ENCODE measurements at places on chromosomes 12 and 14.

GRCh38 chr12:127238107-127238506 lies 1028.9 kb upstream of the TMEM132C start:
- no peak for DNase-seq

DNA sequence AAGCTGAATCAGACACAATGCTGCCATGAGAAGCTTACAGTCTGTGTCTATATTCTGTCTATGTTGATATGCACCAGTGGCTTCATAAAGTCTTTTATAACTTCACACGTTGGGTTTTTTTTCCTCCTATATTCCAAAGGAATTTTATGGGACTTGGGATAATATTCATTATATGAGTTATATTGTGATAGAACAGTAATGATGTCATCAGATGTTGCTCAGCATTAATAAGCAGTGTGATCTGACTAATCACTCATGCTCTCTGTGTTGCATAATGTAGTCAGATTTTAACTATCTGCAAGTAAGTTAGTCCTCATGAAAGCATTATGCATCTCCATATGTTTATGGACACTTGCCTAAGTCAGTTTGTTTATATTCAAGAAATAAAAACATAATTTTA lies 159.6 kb downstream of the PLCZ1 start:
- DNase-seq: no peak

DNA sequence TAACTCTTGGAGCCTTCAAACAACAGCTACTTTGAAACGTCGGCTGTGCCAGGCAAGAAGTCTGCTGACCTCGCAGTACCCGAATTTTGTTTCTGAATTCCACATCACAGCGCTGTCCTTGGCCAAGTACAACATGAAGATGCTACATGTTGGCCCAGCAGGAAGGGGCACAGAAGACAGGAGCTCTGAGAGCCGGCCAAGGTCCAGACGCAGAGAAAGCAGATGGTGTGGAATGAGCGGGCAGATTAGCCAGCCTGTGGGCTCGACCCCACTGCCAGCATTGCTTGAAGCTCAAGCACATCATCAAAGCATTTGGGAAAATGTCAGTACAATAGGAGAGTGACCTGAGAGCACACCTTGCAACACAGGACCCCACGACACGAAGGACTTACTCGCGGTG lies 64.5 kb downstream of the FZD10 start:
- DNase-seq: no peak

GRCh38 chr12:113071135-113072112 lies 14.9 kb downstream of the DTX1 start:
- DNase-seq: no peak

DNA sequence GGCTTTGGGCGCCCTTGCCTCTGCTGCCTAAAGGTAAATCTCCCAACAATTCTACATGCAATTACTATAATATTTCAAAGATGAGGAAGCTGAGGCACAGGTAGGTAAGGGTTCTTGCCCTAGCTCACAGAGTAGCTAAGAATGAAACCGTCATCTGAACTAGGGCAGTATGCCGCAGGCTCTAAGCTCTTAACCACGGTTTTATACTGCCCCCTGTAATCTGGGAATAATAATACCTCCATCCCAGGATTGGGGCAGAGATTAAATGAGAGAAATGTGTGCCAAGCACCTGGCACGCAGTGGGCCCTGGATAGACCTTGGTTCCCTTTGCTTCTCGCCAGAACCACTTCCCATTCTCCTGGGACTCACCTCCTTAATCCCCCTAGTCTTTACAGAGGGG lies 1.5 kb upstream of the HRK start:
- DNase-seq: no peak

DNA sequence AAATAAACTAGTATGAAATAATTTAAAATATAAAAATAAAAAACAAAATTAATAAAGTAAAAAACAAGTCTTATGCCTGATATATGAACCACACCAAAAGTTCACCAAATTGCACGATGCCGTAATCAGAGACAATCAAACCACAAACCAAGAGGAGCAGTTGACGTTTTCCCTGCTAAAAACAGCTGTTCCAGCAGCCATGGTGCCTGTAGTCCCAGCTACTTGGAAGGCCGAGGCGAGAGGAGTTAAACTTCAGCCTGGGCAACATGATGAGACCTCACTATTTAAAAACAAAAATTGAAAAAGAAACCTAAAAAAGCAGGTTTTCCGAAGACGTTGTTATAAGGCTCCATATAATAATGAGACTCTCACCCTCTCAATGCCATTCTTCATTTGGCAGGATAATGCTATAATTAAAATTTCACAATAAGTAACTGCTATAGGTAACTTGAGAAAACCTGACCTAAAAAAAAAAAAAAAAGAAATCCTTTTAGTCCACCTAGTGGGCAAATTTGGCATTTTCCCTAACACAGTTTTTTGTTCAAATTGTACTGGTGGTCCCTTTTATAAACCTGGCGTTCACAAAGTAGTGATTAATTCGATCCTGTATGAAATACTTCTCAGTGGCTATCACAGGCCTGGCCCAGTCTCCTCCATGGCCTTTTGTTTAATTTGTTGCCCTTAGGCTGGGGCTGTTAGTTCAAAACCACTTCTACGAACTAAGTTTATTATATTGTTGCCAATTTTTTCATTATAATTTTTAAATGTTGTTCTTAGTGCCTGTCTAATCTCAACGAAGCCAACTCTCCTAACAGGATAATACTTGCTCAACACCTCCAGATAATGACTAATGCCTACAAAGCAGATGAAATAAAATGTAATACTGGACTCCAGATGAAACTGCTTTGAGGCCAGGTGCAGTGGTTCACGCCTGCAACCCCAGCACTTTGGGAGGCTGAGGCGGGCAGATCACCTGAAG lies 62.1 kb downstream of the TNFAIP2 start:
- DNase-seq: no peak

DNA sequence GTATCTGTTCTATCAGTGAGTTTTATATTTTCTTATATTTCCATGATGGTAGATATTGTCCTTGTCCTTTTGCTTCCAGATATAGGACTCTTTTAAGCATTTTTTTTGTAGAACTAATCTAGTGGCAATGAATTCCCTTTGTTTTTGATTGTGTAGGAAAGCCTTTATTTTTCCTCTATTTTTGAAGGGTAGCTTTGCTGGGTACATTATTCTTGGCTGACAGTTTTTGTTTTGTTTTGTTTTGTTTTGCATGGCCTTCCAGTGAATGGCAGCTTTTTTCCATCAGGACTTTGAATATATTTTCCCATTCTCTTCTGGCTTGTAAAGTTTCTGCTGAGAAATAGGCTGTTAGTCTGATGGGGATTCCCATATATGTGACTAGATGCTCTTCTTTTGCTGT lies 70.2 kb upstream of the MUCL1 start:
- DNase-seq: no peak

DNA sequence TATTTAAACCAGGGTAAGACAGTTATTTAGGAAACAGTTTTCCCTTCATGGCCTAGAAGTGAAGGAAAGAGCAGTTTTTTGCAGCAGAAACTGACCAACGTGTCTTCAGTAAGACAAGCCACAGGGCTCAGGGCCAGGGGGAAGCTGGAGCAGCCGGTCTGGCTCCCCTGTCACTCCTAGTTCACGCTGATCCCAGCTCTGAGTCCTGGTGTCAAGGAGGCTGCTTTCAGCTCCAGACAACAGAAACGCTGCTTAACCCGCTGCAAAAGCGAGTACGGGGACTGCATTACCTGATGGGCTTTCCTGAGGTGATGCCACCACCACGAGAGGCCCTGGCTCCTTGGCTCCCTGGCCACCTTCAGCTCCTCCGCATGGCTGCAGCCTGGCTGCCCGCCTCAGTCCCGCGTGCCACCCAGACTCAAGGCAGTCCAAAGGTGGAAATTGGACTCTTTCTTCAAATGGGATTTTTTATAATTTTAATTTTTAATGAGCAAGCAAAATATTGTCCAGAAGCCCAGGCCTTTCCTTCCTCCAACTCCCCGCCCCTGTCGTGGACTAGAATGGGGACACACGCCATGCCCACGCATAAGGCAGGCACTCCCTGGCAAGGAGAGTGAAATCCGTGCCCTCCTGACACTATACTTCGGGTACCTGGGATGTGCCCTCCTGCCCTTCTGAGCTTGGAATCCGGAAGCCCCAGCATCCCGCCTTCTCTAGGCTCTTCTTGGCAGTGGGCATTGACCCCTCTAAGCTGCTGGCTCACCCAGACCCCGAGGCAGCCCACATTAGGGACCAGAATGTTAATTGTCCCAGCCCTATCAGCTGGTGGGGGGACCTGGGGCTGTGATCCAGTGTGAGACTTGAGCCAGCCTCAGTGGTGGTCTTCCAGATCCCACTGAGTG lies 85.0 kb downstream of the PAPOLA start:
- no peak for DNase-seq

DNA sequence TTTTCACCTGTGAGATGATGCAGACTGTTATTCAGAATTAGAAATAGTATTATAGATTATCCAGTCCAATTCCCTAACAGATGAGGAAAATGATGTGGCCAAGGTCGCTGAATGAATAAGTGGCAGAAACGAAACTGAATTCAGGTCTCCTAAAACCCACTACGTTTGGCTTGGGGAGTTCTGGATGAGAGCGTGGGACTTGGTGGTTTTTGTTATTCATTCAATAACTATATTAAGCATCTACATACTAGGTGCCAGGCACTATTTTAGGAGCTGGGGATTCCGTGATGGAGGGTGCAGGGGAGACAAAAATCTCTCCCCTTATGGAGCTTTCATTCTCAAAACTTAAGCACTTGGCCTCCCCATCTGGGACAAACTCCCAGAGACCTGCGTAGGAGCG lies 813 bp upstream of the CCDC184 start:
- no peak for DNase-seq

- no peak for DNase-seq
These were observed 75.8 kb downstream of the GPATCH2L start for GRCh38 chr14:76227450-76228050.

DNA sequence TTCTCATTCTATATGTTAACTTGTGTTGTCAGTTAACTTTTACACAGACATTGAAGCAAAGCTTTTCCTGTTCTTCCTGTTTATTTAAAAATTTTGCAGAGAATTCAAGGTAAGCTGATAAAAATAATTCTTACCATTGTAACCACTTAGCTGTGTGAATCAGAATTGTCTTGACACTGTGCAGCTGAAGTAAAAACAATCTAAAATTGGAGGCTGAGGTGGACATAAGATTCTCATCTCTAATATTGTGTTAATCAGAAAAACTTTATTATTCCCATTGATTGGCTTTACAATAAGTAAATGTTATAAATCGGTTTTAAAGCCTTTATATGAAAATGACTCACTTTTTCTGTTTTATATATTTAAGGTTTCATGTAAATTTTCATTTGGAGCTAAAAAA lies 240.3 kb upstream of the PLEKHG7 start:
- no peak for DNase-seq

DNA sequence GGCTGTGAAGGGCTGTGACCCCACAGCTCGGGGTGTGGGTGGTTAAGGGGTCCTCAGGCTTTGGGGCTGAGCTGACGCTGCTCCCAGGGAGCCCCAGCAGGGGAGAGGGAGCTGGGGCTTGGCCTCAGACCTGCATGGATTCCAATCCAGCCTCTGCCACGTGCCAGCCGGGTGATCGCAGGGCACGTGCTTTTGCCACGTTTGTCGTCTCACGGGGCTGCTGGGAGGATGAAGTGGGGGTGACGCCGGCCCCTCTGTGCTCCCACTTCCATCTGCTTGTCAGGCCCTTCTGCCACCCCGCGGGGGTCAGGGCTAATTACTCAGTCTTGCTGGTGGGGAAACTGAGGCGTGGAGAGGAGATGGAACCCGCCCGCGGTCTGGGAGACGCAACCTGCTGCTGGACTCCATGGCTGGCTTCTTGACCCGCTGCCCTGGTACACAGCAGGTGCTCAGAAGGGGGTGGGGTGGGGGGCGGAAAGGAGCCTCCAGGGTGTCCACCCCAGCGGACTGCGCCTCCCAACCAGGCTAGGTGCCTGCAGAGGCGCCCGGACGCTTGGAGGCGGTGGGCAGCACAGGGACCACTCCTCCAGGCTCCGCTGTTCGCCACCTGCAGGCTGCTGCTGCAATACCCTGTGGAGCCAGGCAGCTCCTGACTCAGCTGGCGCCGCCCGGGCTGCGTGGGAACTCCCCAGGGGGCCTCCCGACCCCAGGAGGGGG lies 36.4 kb upstream of the PRIMA1 start:
- no peak for DNase-seq

DNA sequence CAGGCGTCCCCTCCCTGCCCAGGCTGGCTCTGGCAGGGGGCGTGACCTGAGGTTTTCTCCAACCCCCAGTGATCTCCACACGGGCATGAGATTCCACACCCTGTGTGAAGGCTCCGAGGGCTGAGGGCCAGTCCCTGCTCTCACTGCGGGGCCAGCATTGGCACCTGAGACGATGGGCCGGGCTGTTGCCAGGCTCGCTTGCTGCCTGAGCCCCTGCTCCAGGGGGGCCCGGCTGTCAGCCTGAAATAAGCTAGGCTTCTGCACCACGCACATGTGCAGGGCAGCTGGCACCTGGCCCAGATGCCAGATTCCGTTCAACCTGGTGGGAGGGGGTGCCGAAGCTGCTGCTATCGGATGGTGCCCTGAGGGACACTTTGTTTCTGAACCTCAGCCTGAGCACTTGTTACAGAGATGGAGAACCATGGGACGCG lies 196.5 kb upstream of the PRMT8 start:
- DNase-seq: no peak

DNA sequence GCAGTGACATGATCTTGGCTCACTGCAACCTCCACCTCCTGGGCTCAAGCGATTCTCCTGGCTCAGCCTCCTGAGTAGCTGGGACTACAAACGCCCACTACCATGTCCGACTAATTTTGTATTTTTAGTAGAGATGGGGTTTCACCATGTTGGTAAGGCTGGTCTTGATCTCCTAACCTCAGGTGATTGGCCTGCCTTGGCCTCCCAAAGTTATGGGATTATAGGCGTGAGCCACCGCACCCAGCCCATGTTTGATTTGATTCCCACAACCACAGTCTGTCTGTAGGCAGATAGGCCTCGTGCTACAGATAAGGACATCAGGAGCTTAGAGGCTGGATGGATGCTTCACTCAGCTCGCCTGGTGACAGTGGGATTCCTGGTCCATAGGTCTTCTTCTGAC lies 23.0 kb downstream of the EML1 start:
- no peak for DNase-seq

- no peak for DNase-seq
These were observed 43.0 kb downstream of the MAP1LC3B2 start for GRCh38 chr12:116601933-116602810.

- DNase-seq: no peak
These were observed 147.4 kb downstream of the RASSF9 start for GRCh38 chr12:85688837-85689236.

GRCh38 chr14:77140359-77141213 lies 1.0 kb downstream of the ZDHHC22 start:
- DNase-seq: no peak

DNA sequence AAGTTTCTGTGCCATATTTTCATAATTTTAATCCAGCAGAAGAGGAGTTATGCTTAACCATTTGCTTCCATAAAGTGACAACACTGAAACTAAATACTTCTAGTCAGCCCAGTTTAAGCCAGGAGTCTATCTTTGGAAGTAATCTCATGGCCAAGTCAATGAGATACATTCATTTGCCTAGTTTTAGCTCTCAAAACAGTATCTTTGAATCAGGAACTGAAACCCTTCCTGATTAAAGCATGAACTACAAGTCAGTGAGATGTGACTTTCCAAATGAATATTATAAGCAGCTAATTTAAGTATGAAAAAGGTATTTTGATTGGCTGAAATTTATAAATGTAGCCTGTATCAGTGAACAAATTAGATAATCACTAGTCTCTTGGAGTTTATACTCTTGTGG lies 491.5 kb downstream of the SLC6A15 start:
- no peak for DNase-seq

Data from activated T-helper 1 cell treated with Interleukin-2 at 50 U/mL for 16 hours (primary cell).